ENCODE measurements at places on chromosomes 1 and 21.

DNA sequence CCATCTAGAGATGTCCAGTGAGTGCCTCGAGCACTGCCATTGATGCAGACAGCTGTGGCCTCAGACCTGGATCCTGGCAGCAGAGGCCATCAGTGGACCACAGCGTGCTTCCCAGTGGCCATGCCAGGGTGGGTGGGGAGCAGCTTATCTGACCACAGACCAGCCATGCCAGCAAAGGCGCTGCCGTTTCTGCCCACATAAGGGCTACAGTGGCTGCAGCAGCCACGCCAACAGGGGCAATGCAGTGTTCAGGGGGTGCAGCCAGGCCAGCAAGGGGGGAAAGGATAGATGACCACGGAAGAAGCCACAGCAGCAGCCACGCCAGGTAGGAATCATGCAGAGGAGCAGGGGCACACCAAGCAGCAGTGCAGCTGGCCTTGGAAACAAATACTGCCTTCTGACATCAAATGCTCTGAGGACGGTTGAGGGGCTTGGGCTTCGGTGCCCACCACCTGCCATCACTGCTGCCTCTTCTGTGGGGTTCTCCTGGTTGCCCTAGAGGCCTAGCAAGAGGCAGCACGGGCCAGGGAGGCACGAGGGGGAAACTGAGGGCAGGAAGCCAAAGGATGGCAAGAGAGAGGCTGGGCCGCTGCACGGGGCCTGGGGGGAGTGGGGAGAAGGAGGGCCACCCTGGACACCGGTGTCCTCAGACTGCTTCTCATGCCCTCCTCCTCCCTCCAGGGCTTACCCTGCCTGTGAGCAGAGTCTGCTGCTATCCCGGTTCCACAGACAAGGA is 94.7 kb upstream of the RUNX3 start:
- H3K4me1 ChIP-seq: peaks cover 60% of the 10 kb centered on the region
- H3K27ac ChIP-seq: no peak overlapping the region
- H3K27me3 ChIP-seq: no peaks in the 10 kb centered on the region
- no peaks in the 10 kb centered on the region for H3K36me3 ChIP-seq

DNA sequence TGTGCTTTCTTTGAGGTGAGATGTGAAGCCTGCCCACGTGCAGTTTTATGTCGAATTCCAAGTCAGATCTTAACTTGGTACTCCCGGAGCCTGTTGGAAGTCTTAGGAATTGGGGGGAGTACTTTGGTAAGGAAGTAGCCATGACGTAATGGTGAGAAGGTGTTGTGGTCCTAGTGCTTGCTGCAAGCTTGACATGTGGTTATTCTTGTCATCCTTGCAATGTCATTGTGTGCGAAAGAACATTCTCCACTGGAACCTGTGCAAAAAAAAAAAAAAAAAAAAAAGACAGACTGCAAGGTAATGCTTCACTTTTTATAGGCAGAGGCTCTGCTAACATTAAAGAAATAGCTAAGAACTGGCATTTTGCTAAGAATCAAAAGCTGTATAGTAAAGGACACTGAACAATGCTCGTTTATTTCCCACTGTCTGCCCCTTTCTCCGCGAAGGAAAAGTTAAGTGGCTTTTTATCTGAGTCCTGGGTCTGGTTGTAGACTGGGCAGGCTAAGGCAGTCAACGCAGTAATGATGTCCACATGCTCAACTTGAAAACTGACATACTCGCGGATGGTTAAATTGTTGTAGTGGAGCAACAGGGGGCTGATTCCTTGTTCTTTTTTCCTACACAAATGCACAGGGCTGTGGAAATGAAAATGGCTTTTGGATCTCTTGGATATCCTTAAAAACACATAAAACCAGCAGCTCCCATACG is 2.1 kb downstream of the KAZN start:
- DNase-seq: no peak
- H3K4me1 ChIP-seq: no peaks in the 10 kb centered on the region
- no peaks in the 10 kb centered on the region for H3K27me3 ChIP-seq

- no peaks in the 10 kb centered on the region for H3K4me1 ChIP-seq
- H3K27ac ChIP-seq: no peak overlapping the region
- H3K4me3 ChIP-seq: no peak overlapping the region
- H3K27me3 ChIP-seq: no peaks in the 10 kb centered on the region
- no peaks in the 10 kb centered on the region for H3K36me3 ChIP-seq
Measured at GRCh38 chr1:236090741-236091147, 25.9 kb upstream of the NID1 start.

- no peak overlapping the region for H3K27ac ChIP-seq
- H3K27me3 ChIP-seq: no peaks in the 10 kb centered on the region
- H3K4me1 ChIP-seq: no peaks in the 10 kb centered on the region
- peak; percentile 73 for DNase-seq
- no peaks in the 10 kb centered on the region for H3K36me3 ChIP-seq
Measured at GRCh38 chr1:115717541-115717940, 51.0 kb downstream of the CASQ2 start.

- DNase-seq: no peak
- H3K36me3 ChIP-seq: no peaks in the 10 kb centered on the region
- H3K27ac ChIP-seq: no peak within 1 kb of the TSS
- no peaks in the 10 kb centered on the region for H3K27me3 ChIP-seq
Measured at GRCh38 chr1:101236516-101237228, at the start of gene S1PR1. Gene S1PR1, plus strand, starts transcription at chr1:101237019. Its CDS starts 1,966 bp downstream, at chr1:101238985.

- H3K4me3 ChIP-seq: no peak overlapping the region
- DNase-seq: no peak
- H3K27me3 ChIP-seq: no peaks in the 10 kb centered on the region
- no peaks in the 10 kb centered on the region for H3K36me3 ChIP-seq
- H3K27ac ChIP-seq: peak overlapping the region; percentile 80
Measured at GRCh38 chr1:110114784-110115183, 2.5 kb downstream of the UBL4B start.

DNA sequence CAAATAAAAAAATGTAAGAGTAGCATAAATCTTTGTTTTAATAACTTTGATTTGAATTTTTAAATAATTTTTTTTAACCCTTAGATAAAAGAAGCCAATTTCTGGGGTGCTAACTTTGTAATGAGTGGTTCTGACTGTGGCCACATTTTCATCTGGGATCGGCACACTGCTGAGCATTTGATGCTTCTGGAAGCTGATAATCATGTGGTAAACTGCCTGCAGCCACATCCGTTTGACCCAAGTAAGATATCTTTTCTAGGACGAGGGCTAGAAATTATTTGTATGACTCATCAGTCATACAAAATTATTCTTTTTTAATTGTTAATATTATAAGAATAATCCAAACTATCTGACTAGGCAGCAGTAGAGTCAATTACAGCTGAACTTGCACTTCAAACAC is 71.2 kb downstream of the GPR161 start:
- H3K4me3 ChIP-seq: no peak overlapping the region
- no peak for DNase-seq

DNA sequence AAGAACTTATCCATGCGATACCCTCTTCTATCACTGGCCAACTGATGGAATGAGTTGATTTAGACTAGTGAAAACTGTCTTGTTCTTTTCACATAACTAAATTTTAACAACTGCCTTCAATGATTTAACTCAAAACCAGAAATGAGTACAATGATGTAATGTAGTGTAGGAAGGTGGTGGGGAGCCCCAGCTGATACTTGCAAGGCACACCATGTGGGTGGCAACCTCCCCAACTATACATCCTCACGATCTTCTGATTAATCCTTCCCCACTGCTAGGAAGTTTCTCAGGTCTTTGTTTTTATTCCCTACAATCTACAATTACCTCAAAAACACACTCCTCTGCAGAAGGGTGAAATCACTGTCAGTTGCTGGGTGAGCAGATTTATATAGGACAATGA is 100.7 kb downstream of the KCTD3 start:
- H3K4me3 ChIP-seq: no peak overlapping the region
- no peak overlapping the region for H3K27ac ChIP-seq
- H3K36me3 ChIP-seq: no peaks in the 10 kb centered on the region
- H3K27me3 ChIP-seq: no peaks in the 10 kb centered on the region
- no peak for DNase-seq

DNA sequence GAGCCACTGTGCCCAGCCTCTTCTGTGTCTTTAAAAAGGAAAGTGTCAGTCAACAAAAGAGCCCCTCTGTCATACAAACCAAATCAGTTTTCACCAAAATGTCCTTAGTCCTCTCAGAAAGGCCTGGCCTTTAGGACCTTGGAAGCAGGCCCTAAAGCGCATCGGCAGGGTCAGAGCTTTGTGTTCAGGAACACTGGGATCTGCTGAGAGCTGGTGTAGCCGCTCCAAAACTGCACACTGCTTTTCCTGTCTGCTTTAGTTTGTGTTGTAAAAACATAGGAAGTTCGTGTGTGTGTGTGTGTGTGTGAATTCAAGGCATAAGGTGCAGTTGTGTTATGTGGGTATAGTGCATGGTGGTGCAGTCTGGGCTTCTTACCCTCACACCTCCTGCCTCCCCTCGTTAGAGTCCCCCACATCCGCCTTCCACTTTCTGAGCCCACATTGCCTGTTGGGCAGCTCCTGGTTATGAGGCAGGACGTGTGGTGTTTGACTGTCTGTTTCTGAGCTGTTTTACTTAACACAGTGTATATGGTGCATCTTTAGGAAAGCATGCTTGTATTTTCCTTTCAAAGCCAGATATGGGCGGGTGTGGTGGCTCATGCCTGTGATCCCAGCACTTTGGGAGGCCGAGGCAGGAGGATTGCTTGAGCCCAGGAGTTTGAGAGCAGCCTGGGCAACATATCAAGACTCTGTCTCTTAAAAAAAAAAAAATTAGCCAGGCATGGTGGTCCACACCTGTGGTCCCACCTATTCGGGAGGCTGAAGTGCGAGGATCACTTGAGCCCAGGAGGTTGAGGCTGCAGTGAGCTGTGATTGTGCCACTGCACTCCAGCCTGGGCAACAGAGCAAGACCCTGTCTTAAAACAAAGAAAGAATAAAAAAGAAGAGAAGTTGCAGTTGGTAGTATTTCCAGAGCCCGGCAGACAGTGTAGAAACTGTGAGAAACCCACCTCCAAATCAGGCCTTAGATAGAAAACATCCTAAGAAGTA is 12.4 kb downstream of the IBA57 start:
- H3K27me3 ChIP-seq: no peaks in the 10 kb centered on the region
- no peak for DNase-seq
- no peaks in the 10 kb centered on the region for H3K36me3 ChIP-seq
- H3K4me1 ChIP-seq: no peaks in the 10 kb centered on the region

DNA sequence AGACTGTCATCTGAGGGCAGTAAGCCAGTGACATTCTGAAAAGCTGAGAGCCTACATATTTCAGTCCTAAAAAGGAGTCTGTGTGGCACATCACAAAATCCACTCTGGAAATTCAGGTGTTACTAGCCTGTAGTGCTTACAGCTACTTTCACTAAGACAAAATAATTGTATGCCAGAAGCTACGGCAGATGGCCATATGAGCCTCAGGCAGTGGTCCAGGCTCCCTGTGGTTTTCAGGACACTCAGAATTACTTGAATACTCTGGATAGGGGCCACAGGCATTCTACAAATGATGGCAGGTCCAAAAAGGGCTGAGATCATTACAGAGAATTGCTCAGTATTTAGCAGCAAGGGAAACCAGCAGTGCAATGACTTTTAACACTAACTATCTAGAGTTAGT is 527.1 kb downstream of the MRPL39 start:
- H3K4me3 ChIP-seq: no peak overlapping the region
- H3K36me3 ChIP-seq: no peaks in the 10 kb centered on the region
- H3K27ac ChIP-seq: no peak overlapping the region
- DNase-seq: no peak
- no peaks in the 10 kb centered on the region for H3K4me1 ChIP-seq
- no peaks in the 10 kb centered on the region for H3K27me3 ChIP-seq

DNA sequence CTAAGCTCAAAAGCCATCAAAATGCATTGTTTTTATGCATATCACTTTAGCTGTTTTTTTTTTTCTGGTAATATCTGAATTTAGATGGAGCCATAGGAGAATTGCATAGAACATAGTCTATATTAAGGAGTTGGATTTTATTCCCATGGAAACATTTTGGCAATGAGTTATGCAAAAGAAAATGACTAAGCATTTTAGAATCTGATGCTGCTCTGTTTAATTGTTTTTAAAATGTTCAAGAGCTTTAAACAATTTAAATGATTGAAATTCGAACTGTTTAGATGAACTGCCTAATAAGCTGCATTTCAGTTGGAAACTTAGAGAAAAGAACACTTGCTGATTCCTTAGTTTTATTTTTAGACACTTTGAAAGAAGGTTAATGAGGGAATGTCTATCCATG is 1531.5 kb upstream of the B3GALT2 start:
- H3K27ac ChIP-seq: no peak overlapping the region
- no peak for DNase-seq
- H3K4me1 ChIP-seq: no peaks in the 10 kb centered on the region
- H3K36me3 ChIP-seq: no peaks in the 10 kb centered on the region
- H3K4me3 ChIP-seq: no peak overlapping the region
- no peaks in the 10 kb centered on the region for H3K27me3 ChIP-seq

GRCh38 chr1:48493970-48494769 is 22.2 kb upstream of the SPATA6 start:
- DNase-seq: no peak
- no peak overlapping the region for H3K4me3 ChIP-seq
- no peak overlapping the region for H3K27ac ChIP-seq
- H3K36me3 ChIP-seq: no peaks in the 10 kb centered on the region
- no peaks in the 10 kb centered on the region for H3K4me1 ChIP-seq

- H3K4me3 ChIP-seq: no peak overlapping the region
- H3K27me3 ChIP-seq: no peaks in the 10 kb centered on the region
- no peak for DNase-seq
Measured at GRCh38 chr21:42147386-42148020, 71.4 kb upstream of the ABCG1 start.

- no peaks in the 10 kb centered on the region for H3K27me3 ChIP-seq
- H3K27ac ChIP-seq: no peak overlapping the region
- DNase-seq: no peak
- H3K4me3 ChIP-seq: no peak overlapping the region
Measured at GRCh38 chr1:225517697-225518096, 89.9 kb upstream of the LBR start.

DNA sequence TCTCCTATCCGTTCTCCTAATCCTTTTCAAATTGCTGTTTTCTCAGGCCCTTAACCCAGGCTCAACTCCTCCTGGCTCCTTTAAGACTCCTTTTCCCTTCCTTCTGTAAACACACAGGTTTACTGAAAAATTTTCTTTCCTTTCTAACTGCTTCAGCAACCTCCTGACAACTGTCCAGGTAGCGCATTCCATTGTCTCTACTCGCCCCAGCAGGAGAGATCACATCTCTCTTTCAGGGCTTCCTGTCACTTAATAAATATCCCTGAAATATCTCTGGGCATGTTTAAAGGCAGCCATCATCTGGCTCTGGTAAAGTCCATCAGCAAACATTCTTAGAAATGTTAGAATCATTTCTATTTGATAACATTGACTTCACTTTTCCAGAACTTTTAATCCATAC is 211.2 kb upstream of the PTBP2 start:
- H3K27ac ChIP-seq: no peak overlapping the region
- H3K27me3 ChIP-seq: no peaks in the 10 kb centered on the region
- no peaks in the 10 kb centered on the region for H3K36me3 ChIP-seq
- H3K4me3 ChIP-seq: no peak overlapping the region

DNA sequence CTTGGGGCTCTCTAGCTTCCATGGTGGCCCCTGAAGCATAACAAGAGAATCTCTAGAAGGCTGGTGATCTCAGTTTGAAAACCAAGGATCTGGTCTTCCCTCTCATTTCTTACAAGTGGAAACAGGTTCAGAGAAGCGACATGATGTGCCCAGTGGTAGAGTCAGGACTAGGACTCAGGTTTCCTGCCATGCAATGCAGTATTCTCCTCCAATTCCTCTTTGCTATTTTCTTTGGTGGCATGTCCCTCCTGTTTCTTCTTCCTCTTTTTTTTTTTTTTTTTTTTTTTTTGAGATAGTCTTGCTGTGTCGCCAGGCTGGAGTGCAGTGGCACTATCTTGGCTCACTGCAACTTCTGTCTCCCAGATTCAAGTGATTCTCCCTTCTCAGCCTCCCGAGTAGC is 195.6 kb upstream of the C1orf105 start:
- H3K27ac ChIP-seq: no peak overlapping the region
- H3K4me1 ChIP-seq: no peaks in the 10 kb centered on the region
- peak; percentile 27 for DNase-seq
- no peak overlapping the region for H3K4me3 ChIP-seq
